ENCODE measurements at places on chromosomes 4 and X. TPM values are rescaled to one million over a fixed set of nuclear protein-coding genes. Genes with fewer than 3 reads are reported as not detected.

The LNX1 gene
- total RNA-seq = 0.10 TPM

The PGAM4 gene
- not detected for total RNA-seq

The DEFB131A gene
- not detected for total RNA-seq

The MAGEA12 gene
- 1.1 TPM for total RNA-seq

The GK2 gene
- total RNA-seq = not detected

The PTPN13 gene
- 44.1 TPM for total RNA-seq

The GPR34 gene
- not detected for total RNA-seq

The ABCD1 gene
- total RNA-seq = 13.5 TPM

The FRMPD4 gene
- 6.2 TPM for total RNA-seq

The MAB21L2 gene
- 3.4 TPM for total RNA-seq

The GPC4 gene
- total RNA-seq = 32.8 TPM

The MAGEA1 gene
- total RNA-seq = not detected

The FOXR2 gene
- not detected for total RNA-seq

DNA sequence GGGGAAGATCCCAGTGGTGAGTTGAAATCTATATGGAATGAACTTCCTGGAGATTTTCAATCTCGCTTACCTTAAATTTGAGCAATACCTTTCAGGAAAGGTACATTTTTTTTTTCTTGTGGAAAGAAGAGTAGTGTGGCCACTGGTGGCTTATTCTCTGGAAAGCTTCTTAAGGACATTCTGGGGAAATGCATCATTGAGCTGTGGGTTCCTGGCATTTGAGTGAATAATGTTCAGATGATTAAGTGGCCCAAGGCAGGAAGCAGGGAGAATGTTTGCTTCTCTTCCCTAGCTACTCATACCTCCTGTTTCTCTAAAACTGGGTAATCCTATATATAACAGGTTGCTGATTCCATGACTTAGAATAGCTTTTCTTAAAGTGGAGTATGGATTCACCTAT lies 31.8 kb downstream of the STAG2 start:
- DNase-seq = no peak

GRCh38 chr4:143643399-143643798 lies 57.1 kb downstream of the FREM3 start:
- no peak for DNase-seq

DNA sequence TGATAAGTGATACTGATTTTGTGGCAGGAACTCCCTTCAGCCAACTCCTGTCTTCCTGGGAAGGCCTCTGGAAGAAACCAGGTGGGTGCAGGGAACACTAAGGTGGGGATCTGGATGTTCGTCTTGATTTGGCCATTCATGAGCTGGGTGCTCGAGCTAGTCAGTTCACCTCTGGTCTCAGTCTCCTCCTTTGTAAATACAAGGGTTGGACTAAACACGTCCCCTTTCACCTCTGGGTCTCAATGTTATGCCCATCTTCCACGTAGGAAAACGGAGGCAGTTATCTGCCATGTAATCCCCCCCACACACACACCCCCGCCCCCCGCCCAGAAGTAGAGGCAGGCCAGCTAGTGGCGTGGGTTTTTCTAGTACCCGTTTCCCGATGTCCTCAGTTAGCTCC lies 4.1 kb upstream of the RS1 start:
- no peak for DNase-seq

DNA sequence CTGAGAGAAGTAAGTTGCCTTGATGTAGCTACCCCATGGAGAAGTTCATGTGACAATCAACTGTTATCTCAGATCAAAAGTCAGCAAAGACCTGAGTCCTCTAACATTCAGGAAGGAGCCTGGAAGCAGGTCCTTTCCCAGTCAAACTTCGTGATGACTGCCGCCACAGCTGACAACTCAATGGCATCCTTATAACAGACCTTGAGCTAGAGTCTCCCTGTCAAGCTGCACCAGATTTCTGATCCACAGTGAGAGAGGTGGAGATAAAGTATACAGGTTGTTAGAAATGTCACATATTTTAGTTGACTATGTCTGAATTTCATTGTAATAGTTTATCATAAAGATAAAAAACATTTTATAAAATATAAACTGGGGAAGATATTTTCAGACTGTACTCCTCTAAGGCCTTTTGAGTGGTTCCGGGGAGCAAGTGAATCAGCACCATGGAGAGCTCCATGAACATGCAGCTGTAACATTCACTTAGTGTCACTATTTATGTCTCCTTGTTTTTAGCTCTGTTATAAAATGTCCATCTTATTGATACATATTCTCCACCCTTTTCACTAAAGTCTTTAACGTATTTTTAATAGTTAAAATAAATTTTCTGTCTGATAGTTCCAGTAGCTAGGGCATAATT lies 1653.5 kb upstream of the AGA start:
- DNase-seq = no peak

- no peak for DNase-seq
Observed at GRCh38 chr4:156473151-156473550, 498.4 kb downstream of the PDGFC start.

- DNase-seq = no peak
Observed at GRCh38 chr4:118158763-118159375, 124.6 kb downstream of the NDST3 start.

GRCh38 chr4:44927399-44928380 lies 201.3 kb upstream of the GNPDA2 start:
- DNase-seq = no peak

- no peak for DNase-seq
Observed at GRCh38 chr4:111798840-111799239, 346.4 kb upstream of the FAM241A start.

DNA sequence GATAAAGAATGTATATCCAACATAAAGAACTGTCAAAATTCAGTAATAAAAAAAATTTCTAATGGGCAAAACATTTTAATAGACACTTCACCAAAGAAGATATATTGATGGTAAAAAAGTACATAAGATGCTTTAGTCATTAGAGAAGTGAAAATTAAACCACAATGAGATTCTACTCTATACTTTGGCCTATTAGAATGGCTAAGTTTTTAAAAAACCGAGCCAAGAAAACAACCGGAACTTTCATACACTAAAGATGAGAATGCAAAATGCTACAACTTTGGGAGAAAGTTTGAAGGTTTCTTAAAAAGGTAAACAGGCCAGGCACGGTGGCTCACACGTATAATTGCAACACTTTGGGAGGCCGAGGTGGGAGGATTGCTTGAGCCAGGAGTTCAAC lies 20.8 kb downstream of the CNOT6L start:
- no peak for DNase-seq

DNA sequence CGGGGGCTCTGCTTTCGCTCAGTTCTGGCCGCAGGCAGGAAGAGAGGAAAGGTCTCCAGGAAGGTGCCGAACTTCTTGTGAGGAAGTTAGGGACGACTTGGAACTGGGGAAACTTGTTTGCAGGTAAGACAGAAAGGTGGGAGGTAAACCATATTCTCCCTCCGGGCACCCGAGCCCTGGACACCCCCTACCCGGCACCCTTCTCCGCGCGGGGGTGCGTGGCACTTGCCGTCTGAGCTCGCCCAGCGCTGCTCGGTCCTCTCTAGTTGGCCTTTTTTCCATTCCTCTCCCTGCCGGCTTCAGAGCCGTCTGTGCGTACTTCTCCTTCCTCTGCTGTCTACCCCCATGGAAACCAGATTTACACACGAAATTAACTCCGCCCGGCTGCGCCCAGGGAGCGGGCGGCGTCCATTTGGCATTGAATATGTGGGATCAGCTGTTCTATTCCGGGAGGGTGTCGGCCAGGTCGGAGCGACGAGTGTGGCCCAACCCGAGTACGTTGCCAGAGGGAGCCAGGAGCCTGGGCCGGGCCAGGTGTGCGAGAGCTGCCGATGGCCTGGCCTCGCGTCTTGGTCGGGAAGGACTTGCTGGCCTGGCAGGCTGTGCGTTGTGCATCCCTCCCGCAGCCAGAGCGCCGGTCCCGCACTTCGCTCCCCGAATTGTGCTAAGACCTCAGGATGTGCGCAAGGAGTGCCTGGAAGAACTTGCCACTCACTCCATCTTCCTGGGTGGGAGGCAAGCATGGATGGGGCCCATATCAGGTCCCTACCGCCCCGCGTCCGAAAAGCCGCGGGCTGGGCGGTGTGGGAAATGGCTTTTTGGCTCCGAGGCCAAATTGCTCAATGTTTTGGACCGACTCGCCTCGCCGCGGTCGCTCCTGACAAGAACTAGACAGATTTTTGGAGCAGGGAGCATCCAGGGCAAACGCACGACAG lies 1.7 kb downstream of the PDGFRA start:
- peak; percentile 26 for DNase-seq

DNA sequence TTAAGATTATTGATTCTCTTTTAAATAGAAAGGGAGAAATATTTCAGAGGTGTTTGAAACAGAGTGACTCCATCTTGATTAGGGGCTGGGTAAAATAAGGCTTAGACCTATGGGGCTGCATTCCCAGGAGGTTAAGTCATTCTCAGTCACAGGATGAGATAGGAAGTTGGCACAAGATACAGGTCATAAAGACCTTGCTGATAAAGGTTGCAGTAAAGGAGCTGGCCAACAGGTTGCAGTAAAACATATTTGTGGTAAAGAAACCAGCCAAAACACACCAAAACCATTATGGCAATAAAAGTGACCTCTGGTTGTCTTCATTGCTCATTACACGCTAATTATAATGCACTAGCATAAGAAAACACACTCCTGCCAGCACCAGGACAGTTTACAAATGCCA lies 165.0 kb downstream of the SPIN4 start:
- DNase-seq = no peak

- no peak for DNase-seq
Observed at GRCh38 chr4:96293806-96294205, 453.9 kb downstream of the PDHA2 start.

- no peak for DNase-seq
Observed at GRCh38 chr4:61246034-61246433, 45.9 kb downstream of the ADGRL3 start.

GRCh38 chrX:54246866-54247265 lies 63.8 kb upstream of the FAM120C start:
- no peak for DNase-seq

GRCh38 chrX:43676971-43677572 lies 21.0 kb downstream of the MAOA start:
- DNase-seq = no peak

DNA sequence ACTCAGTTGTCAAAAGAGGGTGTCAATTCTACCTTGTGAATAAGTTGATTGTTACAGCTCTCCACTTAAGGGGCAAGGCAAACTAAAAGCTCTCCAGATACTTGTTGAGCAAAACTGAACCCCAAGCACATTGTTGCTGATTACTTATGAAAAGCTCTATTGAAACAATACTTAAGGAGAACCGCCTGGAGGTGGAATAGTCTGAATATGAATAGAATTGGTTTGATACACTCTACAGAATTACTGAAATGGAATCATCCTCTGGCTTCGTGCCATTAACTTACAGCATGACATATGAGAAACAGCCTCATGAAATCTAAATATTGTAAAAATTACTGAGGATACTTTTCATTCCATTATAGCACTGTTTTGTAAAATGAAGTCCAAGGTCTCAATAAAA lies 127.0 kb upstream of the SH3RF1 start:
- DNase-seq = no peak

DNA sequence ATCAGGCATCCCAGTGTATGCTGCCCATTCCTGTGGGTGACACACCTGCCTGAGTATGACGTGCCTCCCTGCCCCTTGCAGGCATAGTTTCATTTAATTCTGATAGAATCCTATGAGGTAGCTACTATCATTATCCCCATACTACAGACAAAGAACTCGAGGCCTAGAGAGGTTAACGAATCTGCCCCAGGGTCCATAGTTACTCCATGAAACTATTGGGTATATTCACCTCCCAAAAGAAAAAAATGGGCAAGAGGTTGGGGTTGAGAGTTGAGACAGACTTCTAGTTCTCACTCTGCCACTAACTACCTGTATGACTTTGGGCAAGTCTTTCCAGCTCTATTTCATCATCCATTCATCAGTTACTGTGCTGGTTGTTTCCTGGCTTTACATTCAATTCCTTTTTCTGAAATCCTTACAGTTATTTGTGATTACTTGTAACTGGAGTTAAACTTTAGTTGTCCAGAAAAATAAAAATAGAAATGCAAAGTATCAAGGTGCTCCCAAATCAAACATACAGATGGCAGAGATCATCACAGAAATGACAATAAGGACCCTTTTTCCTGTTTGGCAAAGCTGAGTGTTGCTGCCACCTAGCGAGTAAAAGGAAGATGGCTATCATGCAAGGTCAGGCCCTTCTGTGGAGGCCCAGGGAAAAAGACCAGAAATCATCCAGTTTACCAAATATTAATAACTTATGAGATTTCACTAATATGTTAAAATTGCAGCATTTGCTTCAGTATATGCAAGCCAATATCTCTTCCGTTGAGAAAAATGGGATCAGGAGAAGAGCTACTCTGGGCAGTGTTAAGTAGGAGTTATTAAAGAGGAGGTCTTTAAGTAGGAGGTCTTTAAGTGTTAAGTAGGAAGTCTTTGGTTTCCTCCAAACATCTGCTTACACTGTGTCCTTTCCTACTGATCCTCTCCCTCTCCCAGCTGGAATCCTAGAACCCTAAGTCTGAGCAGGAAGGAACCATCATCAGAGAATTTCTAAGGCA lies 17.1 kb upstream of the MAP7D3 start:
- peak; percentile 22 for DNase-seq

- DNase-seq = no peak
Observed at GRCh38 chr4:137213372-137214173, 318.7 kb downstream of the PCDH18 start.

GRCh38 chr4:11439836-11440235 lies 11.1 kb upstream of the HS3ST1 start:
- DNase-seq = no peak

DNA sequence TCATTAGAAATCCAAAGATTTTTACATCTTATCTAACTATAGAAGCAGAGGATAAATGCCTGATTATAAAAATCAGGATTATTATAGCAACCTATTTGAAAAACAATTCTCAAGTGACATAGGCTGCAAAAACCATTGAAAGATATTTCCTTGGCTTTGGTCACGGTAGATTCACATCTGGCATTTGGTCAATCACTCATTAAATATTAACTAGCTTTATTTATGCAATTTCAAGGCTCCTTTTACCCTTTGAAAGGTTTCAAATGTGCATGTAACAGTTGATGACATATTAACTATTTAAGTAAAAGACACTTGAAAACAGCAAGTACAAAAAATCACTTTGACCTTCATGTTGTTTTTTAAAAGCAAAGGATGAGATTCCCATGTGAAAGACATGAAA lies 98.1 kb downstream of the MMRN1 start:
- no peak for DNase-seq

DNA sequence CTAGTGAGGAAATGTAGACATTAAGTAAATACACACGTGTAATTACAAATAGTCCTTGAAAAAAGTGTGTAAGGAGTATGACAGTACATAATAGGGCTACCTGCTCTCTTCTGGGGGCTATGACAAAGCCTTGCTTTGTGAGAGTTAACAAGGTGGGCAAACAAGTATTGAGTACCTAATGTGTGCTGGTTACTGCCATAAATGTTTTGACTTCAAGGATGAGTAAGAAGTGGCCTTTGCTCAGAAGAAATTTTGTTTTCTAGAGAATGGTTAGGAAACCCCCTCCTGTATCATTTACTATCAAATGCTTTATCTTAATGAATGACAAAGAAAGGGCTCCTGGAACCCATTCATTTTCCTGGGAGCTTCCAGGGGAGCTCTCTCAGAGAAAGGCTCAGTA lies 167.0 kb upstream of the CASK start:
- no peak for DNase-seq

DNA sequence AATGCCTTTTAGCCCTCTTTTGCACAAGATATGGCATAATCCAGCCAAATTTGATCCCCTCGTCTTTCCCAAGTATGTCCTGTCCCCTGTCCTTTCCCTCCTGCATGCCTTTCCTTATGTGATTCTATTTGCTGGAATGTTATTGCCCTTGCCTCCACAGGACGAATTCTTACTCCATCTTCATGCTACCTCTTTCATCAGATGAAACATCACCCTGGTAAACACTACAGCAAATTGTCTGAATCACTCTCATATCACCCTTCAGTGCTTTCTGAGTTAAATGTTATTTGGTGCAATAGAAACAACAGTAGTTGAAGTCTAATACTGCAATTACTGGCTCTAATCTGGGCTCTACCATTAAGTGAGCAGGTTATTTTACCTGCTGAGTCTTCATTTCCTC lies 52.2 kb upstream of the FAT1 start:
- no peak for DNase-seq

All from glutamatergic neuron (in vitro differentiated cells).